Activated naive CD4-positive, alpha-beta T cell treated with anti-CD3 and anti-CD28 coated beads, Interleukin-2, amount 50 U/mL, for 72 hours (primary cell): ENCODE measurements at places on chromosomes 12 and 14.

DNA sequence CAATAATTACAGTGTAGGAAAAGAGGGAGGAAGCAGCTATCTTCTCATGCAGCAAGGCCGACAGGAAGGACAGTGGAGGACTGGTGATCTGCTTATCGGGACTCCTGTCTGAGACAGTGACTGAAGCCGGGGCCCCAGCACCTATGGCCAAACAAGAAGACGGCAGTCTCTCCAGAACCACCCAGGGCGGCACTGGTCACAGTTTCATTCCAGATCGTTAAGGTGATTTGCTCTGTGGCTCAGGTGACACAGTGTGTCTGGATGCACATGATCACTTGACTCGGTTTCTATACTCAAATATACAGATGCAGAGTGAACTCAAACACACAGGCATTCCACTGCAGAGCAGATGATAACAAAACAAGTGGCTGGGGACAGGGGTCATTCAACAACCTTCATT is 52.1 kb upstream of the CORO1C start:
- no peak for DNase-seq

DNA sequence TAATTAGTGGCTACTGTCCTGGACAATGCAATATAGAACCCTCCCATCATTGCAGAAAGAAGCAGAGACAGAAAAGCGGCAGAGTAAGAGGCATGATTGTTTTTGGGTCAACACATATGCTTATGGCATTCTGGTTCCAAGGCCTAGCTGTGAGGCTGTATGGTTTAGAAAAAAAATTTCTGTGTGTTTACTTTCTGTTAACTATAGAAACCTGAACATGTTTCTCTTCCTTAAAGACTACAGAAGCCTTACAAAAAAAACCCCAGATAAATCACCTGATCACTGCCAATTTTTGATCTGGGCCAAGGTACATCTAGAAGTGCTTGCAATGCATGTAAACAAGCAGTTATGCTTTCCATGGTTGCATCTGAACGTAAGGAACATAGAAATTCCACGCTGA is 100.0 kb upstream of the HECTD1 start:
- DNase-seq: no peak

GRCh38 chr12:116138781-116139180 is 138.7 kb downstream of the MED13L start:
- no peak for DNase-seq

GRCh38 chr14:58055497-58056010 is 96.5 kb downstream of the ARMH4 start:
- no peak for DNase-seq

- DNase-seq: no peak
These were observed 12.4 kb downstream of the GCN1 start for GRCh38 chr12:120181991-120182631.

DNA sequence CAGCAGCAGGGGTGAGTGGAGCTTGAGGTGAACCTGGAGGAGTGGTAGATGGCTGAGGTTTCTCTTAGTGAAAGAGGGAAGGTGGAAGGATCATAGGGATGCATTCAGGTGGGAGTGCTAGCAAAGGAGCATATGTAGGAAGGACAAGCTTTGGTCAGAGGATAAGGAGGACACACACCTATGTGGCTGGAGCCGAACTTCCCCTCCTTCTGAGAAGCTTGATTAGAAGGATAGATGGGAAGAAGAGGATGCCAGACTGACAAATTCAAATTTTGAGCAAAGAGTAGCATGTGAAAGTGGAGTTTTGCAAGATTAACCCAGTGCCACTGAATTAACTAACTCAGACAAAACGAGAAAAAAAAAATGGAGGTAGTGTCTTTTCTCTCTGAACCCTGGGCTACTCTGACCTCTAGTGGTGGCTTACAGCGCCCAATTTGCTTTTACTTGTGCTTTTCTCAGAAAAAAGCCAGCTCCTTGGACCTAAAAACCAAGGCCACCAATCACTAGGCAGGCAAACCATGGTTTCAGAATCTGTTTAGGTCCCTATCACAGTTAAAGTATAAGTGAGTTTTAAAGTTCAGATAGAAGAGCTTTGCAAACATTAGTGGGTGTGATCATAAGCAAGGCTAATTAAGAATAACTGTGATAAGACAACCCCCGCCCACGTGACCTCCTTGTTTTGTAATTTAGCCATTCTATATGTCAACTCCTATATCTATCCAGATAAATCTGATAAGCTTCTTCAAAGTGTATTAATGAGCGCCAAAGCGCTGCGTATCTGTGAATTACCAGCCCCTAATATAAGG is 15.5 kb downstream of the EMP1 start:
- no peak for DNase-seq

DNA sequence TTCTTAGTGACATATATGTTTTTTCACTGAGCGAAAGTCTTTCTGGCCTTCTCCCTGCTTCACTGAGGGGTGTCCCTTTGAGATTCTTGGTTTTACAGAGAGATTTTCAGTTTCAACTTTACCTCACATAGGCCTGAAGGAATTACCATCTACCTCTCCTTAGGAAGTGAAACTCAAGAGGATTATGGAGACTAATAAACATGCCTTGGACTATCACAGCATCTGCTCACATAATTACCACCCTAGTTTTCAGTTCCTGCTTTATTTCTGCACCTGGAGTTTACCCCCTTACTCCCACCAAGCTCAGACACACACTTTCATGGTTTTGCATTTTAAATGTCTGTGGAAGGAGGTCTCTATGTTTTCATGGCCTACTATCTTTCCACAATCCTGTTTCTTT is 118.3 kb upstream of the SCAF11 start:
- no peak for DNase-seq

DNA sequence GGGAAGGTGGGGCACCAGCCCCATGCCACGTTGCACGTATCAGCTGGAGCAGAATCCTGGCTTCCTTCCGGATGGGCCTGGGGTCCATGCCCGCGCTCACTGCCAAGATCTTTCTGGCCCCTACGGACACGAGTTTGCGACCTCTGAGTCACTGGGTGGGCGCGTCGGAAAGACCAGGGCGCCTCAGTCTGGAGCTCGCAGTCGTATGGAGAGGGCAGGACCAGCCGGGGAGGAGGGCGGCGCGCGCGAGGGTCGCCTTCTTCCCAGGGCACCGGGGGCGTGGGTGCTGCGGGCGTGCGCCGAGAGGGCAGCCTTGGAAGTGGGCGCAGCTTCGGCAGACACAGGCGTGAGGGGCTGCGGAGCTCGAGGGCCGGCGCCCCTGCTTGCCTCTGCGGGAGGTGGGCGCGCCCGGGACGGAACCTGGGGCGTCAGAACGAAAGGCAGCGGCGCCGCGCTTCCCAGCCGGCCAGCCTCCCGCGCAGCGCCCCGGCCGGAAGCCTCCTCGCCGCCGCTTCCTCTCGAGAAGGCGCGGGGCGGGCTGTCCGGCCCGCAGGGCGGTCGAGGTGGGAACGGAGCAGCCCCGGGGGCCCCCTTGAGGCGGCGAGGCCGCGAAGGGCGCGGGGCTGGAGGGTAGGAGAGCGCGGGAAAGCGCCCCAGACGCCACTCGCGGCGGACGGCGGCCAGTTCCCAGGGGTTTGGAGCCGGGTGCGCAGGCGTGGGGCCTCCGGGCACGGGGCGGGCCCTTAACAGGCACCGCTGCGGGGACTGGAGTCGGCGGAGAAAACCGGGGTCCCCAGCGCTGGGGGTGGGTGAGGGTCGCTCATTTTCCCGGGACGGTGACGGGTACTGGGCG is at the start of gene ARL6IP4:
Gene ARL6IP4, plus strand, starts transcription at position 499 of the 853 bp plus-strand sequence. CDS start 459 bp downstream, outside the sequence.
- DNase-seq: peak; percentile 73

DNA sequence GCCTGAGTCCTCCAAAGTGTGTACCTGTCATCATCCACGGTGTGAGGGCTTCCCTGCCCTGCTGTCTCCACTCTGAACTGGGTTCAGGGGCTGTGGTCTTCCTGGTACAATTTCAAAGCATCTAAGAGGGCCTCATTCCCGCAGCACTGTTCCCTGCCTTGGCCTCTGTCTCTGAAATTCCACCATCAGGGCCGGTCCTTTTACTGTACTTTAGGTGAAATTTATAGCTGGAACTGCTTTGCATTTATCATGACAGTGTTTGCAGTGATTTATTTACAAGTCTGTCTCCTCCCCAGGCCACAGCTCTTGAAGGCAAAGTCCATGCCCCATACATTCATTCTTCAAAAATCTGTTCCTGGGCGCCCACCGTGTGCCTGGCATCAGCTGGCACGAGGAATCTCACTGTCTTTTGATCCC is 36.9 kb upstream of the NCOR2 start:
- no peak for DNase-seq

DNA sequence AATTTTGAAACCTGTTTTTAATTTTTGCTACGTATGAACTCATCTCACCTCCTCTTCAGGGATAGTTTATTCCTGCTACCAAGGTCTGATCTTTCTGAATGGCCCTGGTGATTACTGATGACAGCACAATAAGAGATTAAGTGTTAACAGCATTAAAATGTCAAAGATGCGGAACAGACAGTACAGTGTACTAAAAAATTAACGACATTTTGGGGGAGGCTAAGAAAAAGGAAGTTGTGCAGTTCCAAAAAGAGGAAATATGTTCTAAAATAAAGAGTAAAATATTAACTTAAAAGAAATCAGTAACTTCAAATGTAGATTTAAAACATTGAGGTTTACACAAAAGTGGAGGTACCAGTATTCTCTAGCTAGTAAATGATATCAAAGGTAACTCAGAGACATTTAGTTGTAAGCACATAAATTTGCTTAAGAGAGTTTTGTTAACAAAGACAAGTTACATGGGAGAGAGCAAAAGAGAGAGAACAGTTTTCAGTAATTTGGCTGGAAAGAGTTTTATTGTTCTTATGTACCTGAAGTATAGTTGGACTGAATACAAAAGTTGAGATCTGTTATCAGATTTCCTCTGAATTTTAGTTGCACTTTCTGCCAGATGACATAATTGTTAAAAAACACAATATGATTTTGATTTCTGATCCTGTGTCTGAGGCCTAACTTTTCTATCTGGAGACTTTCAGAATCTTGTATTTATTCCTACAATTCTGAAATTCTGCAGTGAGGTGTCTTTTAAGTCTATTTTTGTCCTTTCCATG is 4.2 kb upstream of the CLECL1 start:
- DNase-seq: no peak

DNA sequence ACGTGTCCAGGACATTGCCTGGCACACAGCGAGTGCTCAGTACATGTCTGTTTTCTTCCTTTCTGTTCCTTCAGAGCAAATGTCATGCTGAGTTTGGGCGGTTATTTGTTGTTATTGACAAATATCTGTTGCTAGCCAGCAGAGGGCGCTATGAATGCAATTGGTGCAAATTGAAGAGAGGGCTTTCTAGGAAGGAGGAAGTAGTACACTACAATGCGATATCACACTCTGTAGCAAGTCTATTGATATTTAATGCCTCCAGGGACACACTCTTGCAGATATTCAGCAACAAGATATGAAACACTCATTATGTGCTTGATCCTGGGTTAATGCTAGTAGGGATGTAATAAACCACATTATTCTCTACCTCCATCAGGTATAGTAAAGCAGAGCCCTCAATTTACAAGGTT is 267.3 kb upstream of the SRRM4 start:
- peak; percentile 33 for DNase-seq

DNA sequence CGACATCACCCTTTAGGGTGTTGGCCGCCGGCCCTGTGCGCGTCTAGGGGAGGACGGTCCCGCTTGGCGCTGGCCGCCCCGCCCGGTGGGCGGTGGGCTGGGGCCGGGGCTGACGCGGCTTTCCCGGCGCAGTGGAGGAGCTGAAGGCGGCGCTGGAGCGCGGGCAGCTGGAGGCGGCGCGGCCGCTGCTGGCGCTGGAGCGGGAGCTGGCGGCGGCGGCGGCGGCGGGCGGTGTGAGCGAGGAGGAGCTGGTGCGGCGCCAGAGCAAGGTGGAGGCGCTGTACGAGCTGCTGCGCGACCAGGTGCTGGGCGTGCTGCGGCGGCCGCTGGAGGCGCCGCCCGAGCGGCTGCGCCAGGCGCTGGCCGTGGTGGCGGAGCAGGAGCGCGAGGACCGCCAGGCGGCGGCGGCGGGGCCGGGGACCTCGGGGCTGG is 3.6 kb downstream of the TNFAIP2 start:
- DNase-seq: no peak

DNA sequence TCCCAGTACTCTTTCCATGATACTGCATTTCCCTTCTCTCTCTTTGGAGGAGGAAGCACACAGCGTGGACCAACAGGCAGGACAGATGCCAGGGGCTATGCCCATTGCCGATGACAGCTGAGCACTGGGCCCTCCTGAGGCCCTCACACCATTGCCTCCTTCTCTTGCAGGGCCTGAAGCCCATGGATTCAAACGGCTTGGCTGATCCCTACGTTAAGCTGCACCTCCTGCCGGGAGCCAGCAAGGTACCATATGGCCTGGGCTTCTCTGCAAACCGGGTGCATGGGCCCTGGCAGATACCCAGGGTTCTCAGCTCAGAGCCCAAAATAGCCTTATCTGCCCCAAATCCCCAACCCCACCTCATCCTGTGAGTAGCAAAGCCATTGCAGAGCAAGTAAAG is 25.2 kb upstream of the OAS1 start:
- DNase-seq: no peak

- DNase-seq: no peak
These were observed 9.9 kb downstream of the SLIRP start for GRCh38 chr14:77717608-77718305.

DNA sequence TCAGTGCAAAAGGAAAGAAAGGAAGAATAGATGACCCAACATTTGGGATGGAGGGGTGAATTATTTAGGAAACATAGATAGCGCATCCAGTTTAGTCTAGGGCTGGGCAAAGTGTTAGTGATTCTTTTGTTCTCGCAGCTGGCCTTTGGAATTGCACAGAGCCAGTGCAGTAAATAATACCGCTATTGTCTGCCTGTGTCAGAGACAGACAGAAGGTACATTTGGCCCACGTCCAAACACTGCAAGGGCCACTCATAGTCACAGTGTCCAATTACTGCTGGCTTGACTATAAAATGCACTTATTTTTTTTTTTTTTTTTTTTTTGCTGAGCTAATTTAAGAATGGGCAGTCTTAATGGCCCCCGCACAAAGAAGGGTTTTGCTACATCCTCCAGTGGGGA is 638.6 kb downstream of the BCL11B start:
- DNase-seq: no peak

- no peak for DNase-seq
These were observed 592.7 kb downstream of the ETNK1 start for GRCh38 chr12:23217667-23218066.

GRCh38 chr14:81594012-81594411 is 60.4 kb upstream of the SEL1L start:
- no peak for DNase-seq

GRCh38 chr12:77667101-77667500 is 163.6 kb upstream of the NAV3 start:
- no peak for DNase-seq

- no peak for DNase-seq
These were observed 9.1 kb downstream of the HEATR5A start for GRCh38 chr14:31411218-31411727.

GRCh38 chr14:88229428-88229827 is 93.6 kb downstream of the KCNK10 start:
- no peak for DNase-seq

- DNase-seq: no peak
These were observed 39.4 kb downstream of the TMTC1 start for GRCh38 chr12:29744365-29744764.
